Dermis microvascular lymphatic vessel endothelial cell (primary cell): ENCODE measurements at places on chromosomes 3 and 15.

DNA sequence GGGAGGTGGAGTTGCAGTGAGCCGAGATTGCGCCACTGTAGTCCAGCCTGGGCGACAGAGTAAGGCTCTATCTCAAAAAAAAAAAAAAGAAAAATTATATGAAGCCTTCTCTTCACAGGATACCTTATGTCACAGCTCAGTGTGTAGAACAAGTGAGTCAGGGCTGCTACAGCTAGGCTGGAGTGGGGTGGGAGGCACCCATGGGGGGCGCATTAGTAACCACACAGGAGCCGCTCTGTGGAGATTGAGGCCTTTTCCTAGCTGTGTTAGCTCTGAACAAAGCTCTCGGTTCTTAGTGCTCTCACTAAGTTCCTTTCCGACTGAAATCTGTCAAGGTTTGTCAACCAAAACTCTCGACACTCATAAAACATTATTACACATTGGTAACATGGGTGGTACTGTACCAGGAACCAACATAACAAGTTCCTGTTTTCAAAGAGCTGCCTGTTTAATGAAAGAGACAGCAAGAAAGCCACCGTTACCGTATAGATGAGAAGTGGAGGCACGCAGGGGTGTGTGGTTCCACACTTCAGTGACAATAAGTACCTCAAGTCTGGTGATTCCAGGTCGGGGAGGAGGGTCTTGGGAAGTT is 4.5 kb downstream of the LRRC31 start:
- no peak for DNase-seq

- no peak for DNase-seq
These were observed 3.9 kb downstream of the SERF2 start for GRCh38 chr15:43795997-43796396.

DNA sequence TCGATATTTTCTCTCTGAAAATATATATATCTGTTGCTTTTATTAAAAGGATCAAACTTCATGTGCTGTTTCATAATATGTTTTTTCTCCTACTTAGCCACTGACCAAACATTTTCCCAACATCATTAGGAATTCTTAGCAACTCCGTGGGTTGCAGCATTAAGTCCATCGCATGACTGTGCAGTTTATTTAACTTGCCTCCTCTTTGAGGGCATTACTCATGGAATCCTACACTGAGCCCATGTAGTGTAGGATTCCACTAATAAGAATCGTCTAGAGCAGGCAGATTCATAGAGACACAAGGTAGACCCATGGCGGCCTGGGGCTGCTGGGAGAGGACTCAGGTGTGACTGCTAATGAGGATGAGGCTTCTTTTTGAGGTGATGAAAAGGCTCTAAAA is 49.3 kb downstream of the CMTM6 start:
- DNase-seq = no peak

DNA sequence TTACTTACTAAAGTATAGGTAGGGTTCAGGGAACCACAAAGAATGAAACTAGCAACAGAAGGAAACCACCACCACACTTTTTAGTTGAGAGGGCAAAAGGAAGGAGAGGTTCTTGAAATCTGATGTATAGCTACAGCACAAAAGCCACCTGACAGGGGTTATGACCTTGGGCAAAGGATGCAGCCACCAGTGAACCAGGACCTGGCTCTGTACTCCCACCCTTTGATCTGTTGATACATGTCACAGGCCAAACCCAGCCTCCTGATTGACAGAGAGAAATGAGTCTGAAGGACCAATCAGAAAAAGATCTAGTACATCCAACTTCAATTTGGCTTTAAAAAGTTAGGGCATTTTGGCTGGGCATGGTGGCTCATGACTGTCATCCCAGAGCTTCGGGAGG is 20.0 kb upstream of the BLM start:
- DNase-seq = no peak

GRCh38 chr15:39167164-39168058 is 413.5 kb upstream of the THBS1 start:
- DNase-seq = no peak

DNA sequence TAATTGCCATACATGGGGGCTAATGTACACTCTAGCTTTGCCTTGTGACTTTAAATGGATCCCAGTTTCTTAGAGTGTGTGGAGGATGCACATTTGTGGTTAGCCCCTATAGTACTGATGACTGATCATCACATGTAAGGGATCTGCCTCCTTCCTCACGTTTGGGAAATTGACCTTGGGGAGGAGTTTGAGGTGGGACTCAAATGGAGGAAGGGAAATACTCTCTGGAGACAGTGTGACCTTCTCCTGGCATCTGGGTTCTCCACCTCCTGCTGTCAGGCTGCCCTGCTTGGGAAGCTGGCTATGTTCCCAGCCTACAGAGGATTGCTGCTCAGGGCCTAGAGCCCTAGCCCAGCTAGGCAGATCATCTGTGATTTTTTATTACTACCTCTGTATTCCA is 48.7 kb downstream of the PPM1L start:
- DNase-seq = no peak

DNA sequence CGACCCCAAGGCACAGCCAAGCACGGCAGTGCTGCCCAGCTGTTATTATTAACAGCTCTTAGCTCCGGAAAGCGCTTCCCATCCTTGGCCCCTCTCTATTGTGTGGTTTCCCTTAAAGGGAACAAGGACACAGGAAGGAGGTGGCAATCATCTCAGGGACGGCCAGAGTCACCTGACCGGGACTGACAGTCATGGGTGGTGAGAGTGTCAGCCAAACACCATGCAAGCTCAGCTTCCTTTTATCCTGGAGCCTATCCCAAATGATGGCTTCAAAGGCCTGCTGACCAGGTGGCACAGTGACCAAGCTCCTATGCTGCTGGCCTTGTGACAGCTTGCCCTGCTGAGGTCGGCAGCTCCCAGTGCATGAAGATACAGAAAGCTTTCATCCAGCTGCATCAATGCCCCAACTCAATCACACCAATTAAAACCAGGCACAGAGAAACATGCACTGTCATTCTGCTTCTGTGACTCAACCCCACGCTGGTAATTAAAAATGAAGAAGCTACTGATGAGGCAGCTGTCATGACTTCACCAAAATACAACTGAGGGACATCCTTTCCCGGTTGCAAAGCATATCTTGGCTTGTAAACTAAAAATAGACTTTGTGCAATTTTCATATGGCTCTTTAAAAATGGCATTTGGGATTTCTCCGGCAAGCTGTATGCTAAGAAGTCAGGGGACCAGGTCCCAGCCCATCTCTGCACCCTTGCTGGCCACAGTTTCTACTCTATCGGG is 34.0 kb downstream of the PCSK6 start:
- DNase-seq = peak; percentile 61

- no peak for DNase-seq
These were observed 581.3 kb downstream of the UNC13C start for GRCh38 chr15:54559405-54560069.

DNA sequence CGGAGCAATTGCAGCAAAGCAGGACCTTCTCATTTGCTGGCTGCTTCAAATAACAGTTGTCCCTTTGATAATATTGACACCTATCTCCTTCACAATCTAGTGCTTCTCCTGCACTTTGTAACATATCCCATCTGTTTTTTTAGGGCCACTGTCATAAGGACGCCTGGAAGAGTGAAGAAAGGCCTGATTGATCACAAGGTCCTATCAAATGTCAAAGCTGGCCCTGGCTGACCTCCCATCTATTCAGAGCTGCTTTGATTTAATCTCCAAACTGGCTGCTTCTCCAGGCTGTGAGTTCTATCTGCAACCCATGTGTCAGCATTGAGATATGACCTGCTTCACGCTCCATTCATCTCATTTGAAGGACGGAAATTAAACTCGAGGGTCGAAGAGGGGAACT is 601.2 kb upstream of the KCNMB2 start:
- DNase-seq = no peak

- DNase-seq = no peak
These were observed 415.3 kb upstream of the WNT5A start for GRCh38 chr3:55902221-55902900.

DNA sequence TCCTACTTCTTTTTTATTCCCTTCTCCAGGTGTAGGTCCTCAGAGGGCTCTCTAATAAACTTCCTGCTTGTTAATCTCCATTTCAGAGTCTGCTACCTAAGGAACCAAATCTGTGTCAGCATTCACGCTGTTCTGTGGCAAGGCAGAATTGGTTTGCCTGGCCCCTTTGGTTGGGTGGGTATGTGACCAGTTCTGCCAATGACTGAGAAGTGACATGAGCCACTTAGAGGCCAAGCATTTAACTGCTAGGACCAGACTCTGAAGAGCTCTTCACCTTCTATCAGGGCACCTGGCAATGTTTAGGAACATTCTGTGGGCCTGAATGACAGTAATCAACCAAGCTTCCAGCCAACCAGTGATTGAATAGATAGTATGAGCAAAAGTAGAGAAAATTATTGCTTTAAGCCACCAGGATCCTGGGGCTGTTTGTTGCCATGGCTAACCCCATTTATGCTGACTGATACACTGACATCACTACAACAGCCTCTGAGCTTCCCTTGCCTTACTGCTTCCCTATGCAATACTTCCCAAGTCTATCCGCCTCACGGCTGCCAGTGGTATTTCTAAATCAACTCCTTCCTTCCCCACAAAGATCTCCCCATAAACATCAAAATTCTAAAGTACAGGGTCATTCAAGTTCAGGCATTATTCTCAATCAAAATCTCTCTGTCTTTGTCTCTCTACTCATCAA is 7.6 kb downstream of the FRMD4B start:
- no peak for DNase-seq

DNA sequence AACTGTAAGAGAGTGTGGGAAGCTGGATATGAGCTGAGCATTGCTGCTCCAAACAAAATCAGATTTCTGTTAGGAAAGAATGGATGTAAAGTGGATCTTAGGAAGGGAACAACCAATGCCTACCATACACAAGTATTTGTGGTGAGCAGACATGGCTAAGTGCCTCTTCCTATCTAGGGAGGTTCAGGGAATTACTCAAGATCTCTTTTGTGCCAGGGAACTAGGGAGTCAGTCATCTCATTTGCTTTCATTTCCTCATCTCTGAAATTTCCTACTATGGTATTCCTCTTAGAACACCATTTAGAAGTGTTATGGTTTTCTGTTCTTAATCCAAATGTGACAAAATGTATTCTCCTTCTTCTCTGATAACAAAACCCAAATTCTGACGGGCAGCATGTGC is 396.5 kb downstream of the FHIT start:
- DNase-seq = no peak
